ENCODE measurements at places on chromosomes 1 and 21.

DNA sequence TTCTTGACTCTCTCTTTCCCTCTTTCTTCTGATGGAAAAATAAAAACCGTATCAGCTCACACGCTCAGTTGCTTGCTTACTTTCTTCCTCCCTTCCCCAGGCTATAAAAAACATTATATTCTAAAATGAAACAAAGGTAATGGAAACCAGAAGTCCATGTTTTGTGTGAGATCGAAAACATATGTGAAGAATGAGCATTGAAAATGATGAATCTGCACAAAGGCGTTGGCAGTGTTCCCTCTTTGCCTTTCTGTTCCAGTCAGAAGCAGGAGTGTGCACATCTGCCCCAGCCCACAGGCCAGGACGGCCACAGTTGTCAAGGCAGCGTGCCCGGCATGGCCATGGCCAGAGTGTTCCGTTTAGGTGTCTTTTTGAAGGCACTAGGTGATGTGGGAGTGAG is 185.3 kb upstream of the USP24 start:
- no peak for DNase-seq

GRCh38 chr1:201346337-201346939 is 31.0 kb downstream of the TNNT2 start:
- DNase-seq = peak; percentile 69

DNA sequence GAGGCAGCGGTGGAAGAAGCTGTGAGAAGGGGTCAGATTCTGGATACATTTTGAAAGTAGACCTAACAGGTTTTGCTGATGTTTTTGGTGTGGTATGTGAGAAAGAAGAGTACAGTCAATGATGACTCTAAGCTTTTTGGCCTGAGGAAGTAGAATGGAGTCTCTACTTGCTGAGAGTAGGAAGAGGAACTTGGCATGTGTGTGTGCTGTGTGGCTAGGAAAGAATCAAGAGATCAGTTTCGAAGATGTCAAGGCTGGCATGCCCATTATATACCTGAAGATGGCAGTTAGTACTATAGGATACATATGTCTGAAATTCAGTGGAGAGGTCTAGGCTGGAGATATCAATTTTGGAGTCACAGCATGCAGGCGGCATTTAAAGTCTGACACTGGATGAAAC is 64.4 kb downstream of the MAB21L3 start:
- DNase-seq = no peak

DNA sequence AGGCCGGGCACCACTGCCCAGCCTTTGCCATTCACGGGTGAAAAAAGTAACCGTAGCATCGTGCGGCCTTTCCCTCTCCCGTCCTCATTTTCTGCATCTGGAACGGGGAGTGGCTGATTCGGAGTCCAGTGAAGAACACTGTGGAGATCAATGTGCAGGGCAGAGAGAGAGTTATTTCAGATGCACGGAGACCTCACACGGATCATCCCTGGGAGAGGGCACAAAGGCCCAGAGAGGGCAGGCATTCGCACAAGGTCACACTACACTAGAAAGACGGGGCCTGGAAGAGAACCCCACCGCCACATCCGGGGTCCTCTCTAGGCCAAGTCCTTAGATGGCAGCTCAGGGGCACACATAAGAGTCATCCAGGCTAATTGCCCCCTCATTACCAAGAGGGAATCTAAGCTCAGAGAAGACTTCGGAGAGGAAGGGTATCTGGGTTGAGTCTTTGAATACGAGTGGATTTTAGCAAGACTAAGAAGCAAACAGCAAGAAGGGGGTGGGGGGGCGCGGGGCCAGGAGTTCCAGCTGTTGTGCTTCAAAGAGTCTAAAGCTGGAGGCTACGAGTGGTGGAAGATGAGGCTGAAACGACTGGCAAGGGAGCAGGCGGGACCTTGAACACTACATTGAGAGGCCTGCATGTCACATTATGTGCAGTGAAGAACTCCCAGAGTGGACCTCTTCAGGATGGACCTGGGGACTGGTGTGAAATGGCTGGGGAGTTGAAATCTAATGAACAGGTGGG is 857 bp downstream of the GPX7 start:
- DNase-seq = peak; percentile 20

DNA sequence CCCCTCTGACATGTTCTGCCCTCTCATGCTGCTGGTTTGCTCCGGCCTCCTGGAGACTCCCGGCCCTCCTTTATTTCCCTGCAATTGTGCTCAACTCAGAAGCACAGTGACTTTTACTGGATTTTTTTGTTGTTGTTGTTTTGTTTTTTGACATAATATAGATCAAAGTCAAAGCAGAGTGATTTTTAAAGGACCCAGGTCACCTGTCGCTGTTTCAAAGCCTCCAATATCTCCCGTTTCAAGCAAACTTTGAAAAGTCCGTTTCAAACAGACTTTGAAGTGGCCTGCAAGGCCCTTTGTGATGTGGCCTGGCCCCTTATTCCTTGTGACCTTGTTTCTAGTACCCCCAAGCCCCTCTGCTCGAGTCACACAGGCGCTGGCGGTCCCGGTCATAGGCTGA is 58.1 kb downstream of the TBCE start:
- DNase-seq = no peak

GRCh38 chr1:51311826-51312225 is 18.5 kb downstream of the TTC39A start:
- no peak for DNase-seq

- DNase-seq = no peak
These were observed 39.8 kb downstream of the FOXD2 start for GRCh38 chr1:47477595-47478080.

DNA sequence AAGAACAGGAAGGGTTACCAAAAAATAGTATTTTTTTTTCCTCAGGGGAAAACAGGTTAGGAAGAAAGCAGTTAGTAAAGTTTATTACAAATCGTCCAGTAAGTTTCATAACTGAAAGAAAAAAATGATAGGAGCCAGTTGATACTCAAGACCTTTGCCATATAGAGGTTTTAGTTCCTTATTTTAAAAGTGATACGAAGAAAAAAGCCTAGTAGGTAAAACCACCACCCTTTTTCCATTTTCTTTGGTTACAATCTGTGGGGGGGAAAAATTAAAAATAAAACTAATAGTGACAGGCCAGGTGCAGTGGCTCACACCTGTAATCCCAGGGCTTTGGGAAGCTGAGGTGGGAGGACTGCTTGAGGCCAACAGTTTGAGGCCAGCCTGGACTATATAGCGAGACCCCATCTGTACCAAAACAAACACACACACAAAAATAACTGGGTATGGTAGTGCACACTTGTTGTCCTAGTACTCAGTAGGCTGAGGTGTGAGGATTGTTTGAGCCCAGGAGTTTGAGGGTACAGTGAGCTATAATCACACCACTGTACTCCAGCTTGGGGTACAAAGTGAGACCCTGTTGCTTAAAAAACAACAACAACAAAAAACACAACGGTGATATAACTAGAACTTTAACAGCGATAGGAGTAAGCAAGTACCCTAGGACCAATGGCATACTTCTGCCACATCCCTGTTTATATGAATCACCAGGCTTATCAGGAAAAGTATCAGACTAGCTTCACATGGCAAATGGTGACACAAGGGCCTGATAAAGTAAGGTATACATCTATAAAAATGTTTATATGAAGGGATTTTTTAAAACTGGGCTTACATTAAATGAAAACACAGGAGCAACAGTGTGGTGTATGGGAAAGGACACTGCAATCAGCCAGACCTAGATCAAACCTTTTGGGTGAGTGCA is 5.4 kb downstream of the TMEM59 start:
- DNase-seq = no peak

DNA sequence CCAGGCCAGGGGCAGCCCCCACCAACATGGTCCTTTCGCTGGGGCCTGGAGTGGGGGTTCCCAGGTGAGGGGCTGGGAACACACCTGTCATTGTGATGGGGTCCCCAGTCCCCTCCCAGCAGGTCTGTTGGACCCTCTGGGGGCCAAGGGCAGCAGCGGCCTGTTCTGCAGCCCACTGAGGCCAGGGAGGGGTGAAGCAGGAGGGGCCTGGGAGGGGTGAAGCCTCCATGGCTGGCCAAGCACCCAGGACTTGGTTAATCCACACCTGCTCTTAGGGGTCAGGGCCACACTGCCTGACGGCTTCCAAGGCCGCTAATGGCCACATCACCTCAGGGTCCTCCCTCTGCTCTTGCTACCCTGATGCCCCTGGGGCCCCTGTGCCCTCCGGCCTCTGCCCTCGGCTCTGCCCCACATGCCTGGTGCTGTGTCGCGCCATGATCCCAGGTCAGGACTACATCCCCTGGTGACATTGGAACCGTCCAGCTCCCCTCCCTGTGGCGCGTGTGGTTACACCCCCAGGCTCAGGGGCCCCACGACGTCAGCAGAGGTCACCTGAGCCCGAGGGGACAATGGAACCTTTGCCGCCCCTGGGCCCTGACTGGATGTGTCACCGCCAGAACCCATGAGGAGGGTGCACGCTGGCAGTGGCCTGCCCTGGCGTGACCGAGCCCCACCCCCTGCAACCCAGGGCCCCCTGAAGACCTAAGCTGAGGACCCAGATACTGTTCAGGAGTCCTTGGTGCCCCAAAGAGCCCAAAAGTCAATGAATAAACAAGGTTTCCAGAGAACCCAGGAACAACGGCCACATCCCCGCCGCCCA is 7.0 kb downstream of the TNFRSF18 start:
- no peak for DNase-seq

GRCh38 chr1:206065547-206066145 is 12.7 kb downstream of the RHEX start:
- DNase-seq = no peak

GRCh38 chr21:26093122-26093521 is 77.4 kb downstream of the APP start:
- DNase-seq = peak; percentile 27

DNA sequence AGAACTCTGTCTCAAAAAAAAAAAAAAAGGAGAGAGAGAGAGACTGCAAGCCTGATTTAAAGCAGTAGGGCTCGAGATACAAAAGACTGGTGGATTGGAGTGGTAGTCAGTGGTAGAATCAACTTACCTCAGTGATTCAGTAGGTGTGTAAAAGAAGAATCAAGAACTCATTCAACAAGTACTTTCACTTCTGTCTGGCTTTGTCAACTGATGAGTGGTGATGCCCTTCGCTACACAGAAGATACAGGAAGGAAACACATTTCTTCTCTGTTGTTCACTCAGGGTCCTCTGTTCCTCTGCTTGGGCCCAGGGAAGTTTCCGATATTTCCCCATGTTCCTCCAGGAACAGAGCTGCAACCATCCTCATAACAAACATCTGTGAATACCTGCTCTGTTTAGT is 68.6 kb upstream of the COG2 start:
- no peak for DNase-seq

GRCh38 chr1:29123053-29123886 is 433 bp downstream of the TMEM200B start:
- peak; percentile 61 for DNase-seq

DNA sequence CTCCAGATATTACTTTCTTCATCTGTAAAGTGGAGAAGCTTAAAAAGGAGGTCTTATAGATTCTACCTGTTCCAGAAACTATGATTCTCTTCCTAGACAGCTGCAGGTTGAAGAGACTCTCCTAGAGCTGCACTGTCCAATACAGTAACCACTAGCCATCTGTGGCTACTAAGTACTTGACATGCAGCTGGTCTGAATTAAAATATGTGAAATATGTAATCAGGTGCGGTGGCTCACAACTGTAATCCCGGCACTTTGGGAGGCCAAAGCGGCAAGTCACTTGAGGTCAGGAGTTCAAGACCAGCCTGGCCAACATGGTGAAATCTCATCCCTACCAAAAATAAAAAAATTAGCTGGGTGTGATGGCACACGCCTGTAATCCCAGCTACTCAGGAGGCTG is 15.8 kb downstream of the APP start:
- DNase-seq = no peak

GRCh38 chr1:11054666-11055065 is 5.2 kb downstream of the SRM start:
- DNase-seq = no peak

- no peak for DNase-seq
These were observed 381 bp upstream of the KLHL20 start for GRCh38 chr1:173714441-173714758.

GRCh38 chr1:55506740-55507577 is 291.8 kb upstream of the USP24 start:
- peak; percentile 24 for DNase-seq

GRCh38 chr1:170672316-170672715 is 8.4 kb downstream of the PRRX1 start:
- no peak for DNase-seq

DNA sequence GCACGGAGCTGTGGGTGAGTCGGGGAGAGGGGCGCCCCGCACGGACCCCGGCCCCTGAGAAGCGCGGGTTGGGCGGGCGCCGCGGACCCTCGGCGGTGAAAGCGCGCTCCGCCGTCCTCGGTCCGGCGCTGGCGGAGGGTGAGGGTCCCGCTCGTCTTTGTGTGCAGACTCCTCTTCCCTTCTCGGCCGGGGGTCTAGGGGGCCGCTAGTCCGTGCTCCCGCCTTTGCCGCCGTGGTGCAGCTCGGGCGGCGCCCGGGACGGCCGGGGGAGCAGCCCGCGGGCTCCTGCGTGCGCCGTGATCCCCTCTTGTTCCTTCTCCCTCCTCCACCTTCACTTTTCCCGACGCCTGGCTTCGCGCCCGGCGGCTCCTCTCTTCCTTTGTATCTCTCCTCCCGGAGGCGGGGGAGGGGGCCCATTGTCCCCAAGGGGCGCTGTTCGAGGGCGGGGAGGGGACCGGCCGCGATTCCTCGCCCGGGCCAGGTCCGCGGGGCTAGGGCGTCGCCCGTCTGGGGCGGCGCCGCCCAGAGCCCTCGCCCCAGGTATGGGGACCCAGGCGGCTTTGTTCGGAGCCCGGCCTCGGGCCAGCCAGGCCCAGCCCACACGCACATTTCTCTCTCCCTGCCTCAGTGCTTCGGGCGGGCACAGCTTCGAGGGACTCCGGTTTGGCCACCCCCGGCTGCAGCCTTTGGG is 519 bp downstream of the FNBP1L start:
- DNase-seq = peak; percentile 43

- DNase-seq = no peak
These were observed 75.9 kb upstream of the BMP8A start for GRCh38 chr1:39415553-39415952.

GRCh38 chr1:24235921-24236788 is 49.1 kb upstream of the IFNLR1 start:
- no peak for DNase-seq

DNA sequence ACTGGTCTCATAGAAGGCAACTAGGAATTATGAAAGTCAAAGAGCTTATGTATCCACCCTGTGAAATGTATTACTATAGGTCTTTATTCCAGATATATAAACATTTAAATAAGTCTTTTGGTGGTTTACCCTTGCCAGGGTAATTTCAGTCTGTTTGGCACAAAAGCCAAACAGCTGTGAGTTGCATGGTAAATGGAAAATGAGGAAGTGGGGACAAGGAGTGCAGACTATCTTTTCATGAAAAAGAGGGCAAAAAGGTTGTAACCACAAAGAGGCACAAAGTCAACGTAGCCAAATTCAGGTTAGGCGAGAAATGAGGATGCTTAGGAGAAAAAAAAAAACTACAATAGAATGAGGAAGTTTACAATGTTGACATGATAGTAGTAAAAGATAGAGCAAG is 492.3 kb upstream of the PRMT6 start:
- DNase-seq = no peak

Measured in AG08396 (cell line).